Cortex of kidney (tissue), 1 donor: ENCODE measurements at places on chromosomes 12 and 14.

DNA sequence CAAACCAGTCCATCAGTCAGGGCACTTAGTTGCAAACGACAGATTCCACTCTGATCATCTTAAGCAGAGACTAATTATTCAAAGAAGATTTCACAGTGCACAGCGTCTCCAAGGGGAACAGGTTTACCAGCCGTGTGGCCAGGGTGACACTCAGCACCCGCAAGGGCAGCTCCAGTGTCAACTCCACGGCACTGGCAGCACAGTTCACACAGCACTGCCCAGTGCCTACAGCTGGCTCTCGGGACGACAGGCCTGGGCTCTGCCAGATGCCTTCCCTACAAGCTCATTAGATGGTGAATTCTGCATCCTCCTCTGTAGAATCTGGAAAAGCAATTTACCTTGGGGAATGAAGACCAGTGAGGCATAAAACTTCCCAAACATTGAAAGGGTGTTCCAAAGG is 4.9 kb downstream of the OR10P1 start:
- no peak for DNase-seq

GRCh38 chr14:35408026-35408425 is 3.5 kb upstream of the NFKBIA start:
- DNase-seq: no peak

- no peak for DNase-seq
Observed at GRCh38 chr14:79325071-79325470, 886.2 kb downstream of the DIO2 start.

DNA sequence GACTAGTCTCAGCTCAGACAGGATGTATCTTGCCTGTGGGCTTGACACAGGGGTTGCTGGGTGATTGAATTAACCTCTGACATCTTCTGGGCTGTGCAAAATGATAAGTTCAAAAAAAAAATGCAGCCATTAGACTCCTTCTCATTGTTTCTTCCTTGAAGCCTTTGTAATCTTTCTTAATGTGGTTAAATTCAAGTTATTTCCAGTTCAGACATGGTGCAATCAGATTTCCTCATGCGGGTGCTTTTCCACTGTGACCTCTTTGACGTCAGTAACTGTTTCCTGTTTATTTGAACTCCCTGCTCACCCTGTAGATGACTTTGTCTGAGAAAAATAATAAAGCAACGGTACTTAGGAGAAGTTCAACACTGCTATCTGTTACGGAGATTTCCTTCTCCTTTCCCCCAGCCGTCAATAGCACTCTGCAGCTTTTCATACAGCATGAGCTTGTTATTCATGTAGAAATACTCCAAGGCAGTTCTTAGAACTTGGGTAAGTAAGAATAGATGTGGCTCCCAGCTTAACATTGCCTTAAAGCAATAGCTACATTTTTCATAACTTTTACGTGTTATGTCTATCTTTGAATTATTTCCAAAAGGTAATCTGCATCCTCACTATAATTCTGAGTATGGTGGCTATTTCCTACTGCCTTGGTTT is 155.5 kb downstream of the PRKCH start:
- DNase-seq: no peak

GRCh38 chr12:120140603-120141002 is 24.1 kb upstream of the RAB35 start:
- DNase-seq: no peak

GRCh38 chr12:88291498-88292131 is 149.5 kb downstream of the TMTC3 start:
- no peak for DNase-seq

DNA sequence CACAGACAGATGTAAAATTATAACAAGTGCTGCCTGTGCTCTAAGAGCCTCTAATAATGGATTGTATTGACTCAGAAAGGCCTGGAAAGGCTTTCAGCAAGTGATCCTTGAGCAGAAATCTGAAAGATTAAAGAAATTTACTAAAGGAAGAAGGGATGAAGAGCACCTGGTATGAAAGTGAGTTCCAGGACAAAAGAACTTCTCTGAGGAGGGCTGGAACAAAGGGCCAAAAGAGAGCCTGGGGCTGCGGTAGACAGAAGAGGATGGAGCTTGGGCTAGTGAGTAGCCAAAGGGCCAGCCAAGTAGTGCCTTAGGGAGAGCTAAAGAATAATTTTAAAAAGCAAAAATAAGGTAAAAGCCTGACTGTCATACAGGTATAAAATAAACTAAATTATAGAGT is 44.0 kb downstream of the BCAT1 start:
- DNase-seq: no peak
